ENCODE measurements at places on chromosomes 4 and X. TPM values are rescaled to one million over a fixed set of nuclear protein-coding genes. Genes with fewer than 3 reads are reported as not detected.

DNA sequence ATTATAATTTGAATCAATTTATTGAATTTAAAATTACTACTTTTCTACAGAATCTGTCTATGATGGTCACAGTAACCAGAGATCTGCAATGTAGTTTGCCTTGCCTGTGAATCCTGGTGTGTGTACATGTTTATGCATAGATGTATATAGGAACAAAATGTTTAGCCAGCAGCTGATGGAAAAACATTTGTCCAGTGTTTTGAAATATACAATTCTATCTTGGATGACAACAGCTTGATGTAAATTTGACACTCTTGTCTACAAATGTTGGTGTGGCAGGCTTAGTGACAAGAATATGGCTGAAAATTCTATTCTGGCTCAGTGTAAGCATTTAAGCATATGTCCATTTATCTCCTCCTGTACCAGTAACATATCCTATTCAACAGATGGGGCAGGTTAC is 229.4 kb downstream of the RCHY1 start:
- H3K27ac ChIP-seq = no peak overlapping the region
- DNase-seq = no peak
- H3K4me3 ChIP-seq = no peak overlapping the region
- H3K36me3 ChIP-seq = no peaks in the 10 kb centered on the region
- no peaks in the 10 kb centered on the region for H3K27me3 ChIP-seq
- no peaks in the 10 kb centered on the region for H3K4me1 ChIP-seq

DNA sequence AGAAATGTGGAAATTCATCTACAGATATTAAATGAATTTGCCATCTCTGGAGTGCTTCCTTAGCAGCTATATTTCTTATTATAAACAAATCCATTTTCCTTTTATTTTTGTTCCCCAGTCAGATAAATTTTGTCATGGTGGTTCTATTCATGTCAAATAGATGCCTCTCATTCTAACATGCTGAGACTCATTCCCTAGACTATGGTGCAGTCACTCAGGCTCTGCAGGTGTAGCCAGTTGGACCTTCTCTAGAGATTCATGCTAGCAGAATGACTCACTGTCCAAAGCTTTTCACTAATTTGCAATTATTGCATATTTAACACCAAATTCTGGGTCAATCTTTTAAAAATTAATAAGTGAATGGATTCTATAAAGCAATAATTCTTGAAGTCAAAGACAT is 1392.7 kb downstream of the PCDH7 start:
- DNase-seq = no peak
- no peaks in the 10 kb centered on the region for H3K4me1 ChIP-seq

The PRRG3 gene
- total RNA-seq = 5.4 TPM

DNA sequence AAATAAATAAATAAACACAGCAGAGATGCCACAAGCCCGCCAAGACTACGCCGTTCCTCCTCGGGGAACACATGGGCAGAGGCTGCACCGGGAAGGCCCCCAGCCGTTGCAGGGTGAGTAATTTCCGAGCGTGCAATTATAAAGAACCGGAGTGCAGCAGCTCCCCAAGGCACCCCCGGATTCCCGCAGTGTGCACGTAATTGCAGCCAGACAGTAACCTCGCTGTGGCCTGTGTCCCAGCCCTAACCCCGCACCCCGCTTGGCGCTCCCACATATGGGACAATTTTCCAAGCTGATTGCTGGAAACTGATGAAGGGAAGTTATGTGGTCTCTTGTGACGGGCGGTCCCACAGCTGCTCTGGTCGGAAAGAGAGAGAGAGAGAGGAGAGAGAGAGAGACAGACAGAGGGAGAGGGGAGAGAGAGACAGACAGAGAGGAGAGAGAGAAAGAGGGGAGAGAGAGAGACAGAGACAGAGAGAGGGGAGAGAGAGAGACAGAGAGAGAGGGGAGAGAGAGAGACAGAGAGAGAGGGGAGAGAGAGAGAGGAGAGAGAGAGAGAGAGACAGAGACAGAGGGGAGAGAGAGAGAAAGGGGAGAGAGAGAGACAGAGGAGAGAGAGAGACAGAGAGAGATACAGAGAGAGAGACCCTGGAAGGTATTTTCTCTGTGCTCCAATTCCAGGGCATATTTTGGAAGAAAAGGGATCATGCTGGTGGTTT is 275.4 kb downstream of the SHOX start:
- H3K4me1 ChIP-seq = no peaks in the 10 kb centered on the region
- no peak for DNase-seq
- H3K4me3 ChIP-seq = no peak overlapping the region
- no peak overlapping the region for H3K27ac ChIP-seq

DNA sequence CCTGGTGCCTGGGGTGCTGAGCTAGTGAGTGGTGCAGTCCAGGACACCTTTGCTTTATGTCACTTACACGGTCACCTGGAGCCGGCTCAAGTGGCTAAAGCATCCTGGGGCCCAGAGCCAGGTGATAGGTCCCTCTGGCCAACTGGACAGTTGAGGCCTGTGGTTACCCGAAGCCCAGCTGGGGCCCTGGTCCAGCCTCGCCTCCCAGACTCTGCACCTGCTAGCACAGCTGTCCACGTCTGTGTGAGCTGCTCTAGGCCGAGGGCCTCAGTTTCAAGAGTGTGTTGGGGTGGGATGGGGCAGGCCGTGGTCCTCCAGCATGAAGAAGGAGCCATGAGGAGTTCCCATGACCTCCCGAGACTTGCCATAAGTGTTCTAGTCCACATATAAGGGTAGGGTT is 7.7 kb upstream of the ADD1 start:
- no peak overlapping the region for H3K27ac ChIP-seq
- H3K4me3 ChIP-seq = no peak overlapping the region

DNA sequence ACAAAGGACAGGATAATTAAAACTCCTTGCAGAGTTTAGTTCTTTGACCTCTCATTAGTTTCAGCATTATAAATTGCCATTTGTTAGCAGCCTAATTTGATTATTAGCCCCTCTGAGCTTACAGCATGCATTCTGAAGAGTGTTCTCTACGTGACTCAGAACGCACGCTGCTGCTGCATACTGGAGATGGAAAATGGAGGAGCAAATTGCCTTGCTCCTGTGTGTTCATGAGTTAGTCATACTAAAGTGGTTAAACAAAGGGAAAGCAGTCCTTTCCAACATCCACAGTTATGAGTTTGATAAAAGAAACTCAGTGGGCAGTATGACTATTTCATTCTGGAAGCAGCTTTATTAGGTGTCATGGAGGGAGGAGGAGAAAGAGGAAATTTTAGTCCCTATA is 922.5 kb downstream of the RPA4 start:
- no peaks in the 10 kb centered on the region for H3K36me3 ChIP-seq
- H3K4me3 ChIP-seq = no peak overlapping the region
- H3K4me1 ChIP-seq = no peaks in the 10 kb centered on the region
- no peaks in the 10 kb centered on the region for H3K27me3 ChIP-seq

The OTC gene
- not detected for total RNA-seq

The NUDT11 gene
- 39.3 TPM for total RNA-seq

DNA sequence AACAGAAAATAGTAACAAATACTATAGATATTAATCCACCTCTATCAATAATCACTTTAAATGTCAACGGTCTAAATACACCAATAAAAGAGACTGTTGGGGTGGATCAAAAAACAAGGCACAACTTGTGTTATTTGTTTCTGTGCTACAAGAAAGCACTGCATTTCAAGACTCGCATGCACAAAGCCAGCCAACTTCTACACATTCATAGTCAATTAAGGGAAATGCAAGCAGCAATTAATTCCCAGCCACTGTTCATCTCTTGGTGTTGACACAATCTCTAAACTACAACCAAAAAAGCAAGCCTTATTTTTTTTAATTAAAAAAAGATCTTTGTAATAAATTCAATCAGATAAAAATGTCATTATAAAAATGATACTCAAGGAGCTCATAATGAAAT is 67.6 kb downstream of the JAKMIP1 start:
- H3K36me3 ChIP-seq = no peaks in the 10 kb centered on the region
- H3K4me1 ChIP-seq = peaks cover 2% of the 10 kb centered on the region
- no peak for DNase-seq
- no peaks in the 10 kb centered on the region for H3K27me3 ChIP-seq
- H3K4me3 ChIP-seq = no peak overlapping the region
- H3K27ac ChIP-seq = no peak overlapping the region

The FANCB gene
- 13.8 TPM for total RNA-seq

The CLGN gene
- 3.2 TPM for total RNA-seq

DNA sequence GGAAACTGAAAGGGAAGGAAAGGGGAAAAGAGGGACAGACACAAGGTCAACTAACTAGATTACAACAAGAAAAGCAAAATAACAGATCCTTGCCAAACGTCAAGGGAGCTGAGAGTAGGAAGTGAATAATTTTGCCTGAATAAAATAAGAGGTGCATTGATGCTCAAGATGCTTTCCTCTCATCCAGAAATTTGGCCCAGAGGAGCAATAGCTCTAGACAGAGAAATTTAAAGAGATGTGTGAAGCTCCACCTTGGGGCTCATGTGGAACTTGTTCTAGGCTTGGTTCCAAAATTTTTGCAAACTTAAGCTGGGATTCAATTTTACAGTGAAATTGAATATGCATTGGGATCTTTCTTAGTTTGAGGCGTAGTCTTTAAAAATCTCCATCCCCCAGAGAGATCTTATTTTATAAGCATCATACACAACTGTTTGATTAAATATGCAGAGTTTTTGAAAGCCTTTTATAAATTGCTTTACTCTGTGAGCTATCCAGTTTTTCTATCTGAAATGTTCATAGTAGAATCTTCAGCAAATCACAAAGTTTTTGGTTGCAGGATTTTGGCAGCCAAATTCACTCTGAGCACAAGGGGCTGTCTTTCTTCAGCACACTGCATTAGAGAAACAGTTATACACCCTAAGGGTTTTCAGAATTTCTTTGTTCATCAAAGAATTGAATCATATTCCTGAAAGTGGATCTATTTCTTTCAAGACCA is 1159.5 kb downstream of the ADGRL3 start:
- no peak overlapping the region for H3K27ac ChIP-seq
- no peak for DNase-seq
